ENCODE measurements at places on chromosomes 1 and 21.

DNA sequence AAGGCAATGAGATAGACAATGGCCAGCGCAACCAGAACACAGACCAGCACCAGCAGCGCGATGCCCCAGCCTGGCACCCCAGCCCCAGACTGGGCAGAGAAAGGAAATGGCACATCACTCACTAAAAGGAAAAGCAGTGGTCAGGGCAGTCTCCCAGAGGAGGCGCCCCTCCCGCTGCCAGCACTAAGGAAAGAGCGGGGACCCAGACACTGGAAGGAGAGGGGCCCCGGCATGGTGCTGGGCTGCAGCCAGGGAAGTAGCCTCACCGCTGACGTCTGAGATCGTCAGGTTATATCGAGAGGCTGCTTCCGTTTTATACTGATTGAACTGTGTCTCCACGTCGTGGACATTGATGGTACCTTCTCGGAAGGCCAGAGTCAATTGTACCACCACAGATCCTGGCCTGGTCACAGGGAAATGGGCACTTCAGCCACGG is 13.8 kb downstream of the TRIM46 start:
- DNase-seq: no peak

- no peak for DNase-seq
Observed at GRCh38 chr1:84991097-84991920, 5.6 kb downstream of the MCOLN2 start.

DNA sequence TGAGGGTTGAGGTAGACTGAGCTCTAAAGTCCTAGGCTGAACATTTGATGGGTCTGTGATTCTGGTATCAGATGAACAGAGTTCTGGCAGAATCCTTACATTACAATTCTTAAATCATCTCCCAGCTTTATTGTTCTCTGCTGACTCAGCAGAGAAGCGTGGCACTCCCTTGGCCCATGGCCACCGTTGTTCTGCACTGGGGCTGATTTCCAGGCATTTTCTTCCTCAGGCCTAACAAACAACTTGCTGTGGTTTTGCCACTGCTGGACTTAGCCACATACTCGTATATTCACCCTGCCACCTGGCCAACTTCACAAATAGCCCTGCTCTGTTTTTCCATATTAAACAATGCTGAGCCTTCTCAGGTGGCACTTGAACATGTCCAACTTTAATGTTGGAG is 223.2 kb downstream of the TNR start:
- DNase-seq: no peak

DNA sequence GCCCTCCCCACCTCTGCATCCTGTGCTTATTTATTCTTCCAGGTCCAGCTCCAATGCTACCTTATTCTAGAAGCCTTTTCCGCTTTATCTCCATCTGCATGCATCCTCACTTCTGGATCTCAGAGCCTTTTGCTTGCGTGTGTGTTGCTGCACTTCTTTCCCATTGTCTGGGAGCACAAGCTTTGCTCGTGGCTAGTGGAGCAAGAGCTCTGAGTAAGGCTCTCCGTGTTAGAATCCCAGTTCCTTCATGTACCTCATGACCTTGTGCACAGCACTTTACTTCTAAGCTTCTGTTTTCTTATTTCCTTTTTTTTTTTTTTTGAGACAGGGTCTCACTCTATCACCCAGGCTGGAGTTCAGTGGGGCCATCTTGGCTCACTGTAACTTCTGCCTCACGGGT is 140.0 kb upstream of the POU3F1 start:
- DNase-seq: no peak

- no peak for DNase-seq
Observed at GRCh38 chr21:41219498-41220207, 51.7 kb downstream of the BACE2 start.

Measured in fibroblast of mammary gland (primary cell).